ENCODE measurements at places on chromosomes 3 and 15.

GRCh38 chr3:177201700-177202397 lies 4.6 kb upstream of the TBL1XR1 start:
- peak; percentile 33 for DNase-seq

DNA sequence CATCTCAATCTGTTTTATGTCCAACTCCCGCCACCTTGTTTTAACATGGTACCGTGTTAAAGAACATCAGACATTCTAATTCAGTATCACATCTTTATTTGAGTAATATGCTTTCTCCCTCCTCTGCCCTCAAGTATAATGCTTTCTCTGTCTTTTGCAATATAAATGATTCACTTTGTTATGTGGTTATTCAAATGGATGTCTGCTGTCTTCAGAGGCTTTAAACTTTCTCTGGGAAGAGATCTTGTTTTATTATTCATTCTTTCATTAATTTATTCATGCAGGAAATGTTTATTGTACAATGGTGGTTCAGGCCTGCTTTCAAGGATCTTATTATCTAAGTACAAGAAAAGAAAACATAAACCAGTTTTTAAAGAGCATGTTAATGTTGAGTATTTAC lies 57.1 kb downstream of the RAP2B start:
- DNase-seq: no peak

DNA sequence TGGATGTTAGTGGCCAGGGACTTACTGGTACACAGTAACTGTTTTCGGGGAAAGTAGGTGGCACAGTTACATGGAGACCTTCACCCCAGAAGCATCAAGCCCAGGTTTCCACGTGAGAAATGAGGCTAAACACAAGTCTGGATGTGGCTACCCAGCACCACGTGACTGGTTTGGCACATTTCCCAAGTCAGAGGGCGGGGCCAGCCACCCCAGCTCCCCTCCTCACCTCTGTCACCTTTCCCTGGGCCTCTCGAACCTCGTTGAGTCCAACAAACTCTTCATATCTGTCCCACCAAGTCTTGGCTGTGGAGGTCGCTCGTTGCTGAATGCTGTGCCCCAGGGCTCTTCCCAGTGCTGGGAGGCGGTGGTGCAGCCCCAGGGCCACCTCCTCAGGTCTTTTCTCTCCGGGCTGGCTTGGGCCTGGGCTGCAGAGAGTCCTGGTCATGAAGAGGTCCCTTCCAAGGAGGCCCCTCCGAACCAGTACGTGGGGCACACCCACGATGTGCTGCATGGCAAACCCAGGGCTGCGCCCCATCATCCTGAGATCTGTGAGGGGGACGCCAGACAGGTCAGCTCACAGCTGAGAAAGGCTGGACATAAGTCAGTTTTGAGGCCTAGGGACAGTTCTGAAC lies 4.8 kb upstream of the PLXNB1 start:
- DNase-seq: no peak

- DNase-seq: no peak
Observed at GRCh38 chr3:134660046-134660441, 9.2 kb upstream of the KY start.

DNA sequence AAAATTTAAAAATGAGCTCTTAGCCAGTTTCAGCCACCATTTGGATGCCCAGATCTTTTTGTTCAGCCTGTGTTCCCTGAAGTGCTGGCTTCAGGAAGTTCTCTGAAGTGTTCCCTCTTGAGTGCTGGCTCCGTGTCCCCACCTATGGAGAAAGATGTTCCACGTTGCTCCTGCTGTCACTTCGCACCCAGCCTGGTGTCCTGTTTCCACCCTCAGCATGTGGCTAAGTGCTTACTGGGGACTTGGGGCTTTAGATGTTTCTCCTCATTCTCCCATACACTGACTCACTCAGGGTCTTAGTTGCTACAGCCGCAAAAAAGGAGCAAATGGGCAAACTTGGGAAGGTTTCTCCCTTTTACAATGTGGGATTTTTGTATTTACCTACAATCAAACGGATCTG lies 16.6 kb downstream of the CHCHD6 start:
- DNase-seq: no peak

DNA sequence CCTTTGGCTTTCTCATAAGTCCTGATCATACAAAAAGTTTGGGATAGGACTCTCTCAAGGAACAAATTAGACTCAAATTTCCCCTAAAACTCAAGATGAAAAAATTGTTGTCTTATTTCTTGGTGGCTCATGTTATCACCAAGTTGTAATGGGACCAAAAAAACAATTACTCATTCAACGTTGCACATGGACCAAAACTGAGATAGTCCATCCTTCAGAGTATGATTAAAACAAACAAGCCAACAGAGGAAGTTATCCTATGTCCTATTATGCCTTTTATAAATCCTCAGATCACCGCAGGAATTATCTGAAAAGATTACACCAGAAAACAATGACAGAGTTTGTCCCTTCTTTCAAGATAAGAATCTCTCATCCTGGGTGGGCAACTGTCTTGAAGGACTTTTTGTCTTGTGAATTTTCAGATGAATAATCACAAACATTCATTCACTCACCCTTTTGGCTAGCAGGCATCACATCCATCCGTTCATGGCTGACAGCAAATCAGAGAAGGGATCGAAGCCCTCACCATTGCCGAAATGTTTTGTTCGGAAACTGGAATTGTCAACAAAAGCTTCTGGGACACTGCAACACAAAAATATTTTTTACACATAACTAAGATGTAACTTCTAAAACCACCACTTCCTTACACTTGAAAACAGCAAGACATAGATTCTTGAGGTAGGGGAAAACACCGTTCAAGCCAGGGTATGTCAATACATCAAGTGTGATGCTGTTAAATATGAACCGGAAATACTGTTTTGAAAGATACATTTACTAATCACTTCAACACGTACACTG lies 90.4 kb downstream of the FOXP1 start:
- DNase-seq: peak; percentile 32

DNA sequence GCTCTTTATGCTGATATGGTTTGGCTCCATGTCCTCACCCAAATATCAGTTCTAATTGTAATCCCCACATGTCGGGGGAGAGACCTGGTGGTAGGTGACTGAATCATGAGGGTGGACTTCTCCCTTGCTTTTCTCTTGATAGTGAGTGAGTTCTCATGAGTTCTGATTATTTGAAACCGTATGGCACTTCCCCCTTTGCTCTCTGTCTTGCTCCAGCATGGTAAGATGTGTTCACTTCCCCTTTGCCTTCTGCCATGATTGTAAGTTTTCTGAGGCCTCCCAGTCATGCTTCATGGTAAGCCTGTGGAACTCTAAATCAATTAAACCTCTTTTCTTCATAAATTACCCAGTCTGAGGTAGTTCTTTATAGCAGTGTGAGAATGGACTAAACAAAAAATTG lies 107.6 kb downstream of the IMPG2 start:
- DNase-seq: no peak

DNA sequence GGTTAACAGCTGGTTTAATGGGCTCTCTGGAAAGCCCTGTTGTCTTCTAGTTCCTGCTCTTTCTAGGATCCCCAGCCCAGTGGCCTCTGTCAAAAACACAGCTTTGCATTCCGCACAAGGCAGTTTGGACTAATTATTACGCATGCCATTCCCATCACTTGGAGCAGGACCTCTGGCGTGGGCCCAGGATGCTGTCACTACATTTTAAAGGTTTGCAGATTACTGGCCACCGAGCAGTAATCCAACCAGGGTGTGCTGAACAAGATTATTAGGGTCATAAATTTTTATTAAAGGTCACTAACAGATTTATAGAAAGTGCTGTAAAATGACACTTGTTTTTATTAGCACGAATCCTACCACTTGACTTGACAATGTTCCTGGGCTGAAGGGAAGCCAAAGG lies 143.6 kb upstream of the SLC6A11 start:
- no peak for DNase-seq

DNA sequence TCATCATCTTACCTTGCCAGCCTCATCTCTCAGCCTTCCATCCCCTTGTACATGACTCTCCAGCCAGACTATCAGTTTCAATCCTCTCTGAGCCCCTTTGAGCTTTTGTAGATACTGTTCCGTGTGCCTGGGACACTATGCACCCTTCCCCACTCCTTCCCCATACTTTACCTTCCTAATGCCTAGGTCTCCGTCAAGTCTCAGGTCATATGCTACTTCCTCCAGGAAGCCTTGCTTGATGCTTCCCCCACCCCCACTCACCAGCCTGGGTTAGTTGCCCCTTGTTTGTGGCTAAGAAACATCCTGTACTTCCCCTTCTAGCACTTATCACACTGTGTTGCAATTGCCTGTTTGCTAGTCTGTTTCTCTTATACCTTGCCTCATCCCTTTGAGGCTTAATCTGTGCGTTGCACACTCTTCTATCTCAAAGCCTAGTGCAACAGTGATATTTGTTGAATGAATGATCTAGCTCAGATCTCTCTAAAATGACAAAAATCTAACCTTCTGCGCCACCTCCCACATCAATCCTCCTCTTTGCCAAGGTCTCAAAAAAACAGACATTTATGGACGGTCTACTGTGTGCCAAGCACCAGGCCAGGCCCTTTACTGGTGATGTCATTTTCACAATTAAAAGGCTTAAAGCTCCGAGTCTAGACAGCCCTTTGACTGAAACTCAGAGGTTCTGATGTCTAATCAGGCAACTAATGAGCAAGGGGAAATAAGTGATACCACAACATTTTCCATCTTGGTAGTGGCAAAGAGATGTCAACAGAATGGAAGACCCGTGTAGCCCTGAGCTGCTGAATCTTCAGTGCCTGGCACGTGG lies 6.5 kb upstream of the USP3 start:
- DNase-seq: peak; percentile 72

- no peak for DNase-seq
Observed at GRCh38 chr15:52749258-52749657, 40.9 kb downstream of the ONECUT1 start.

DNA sequence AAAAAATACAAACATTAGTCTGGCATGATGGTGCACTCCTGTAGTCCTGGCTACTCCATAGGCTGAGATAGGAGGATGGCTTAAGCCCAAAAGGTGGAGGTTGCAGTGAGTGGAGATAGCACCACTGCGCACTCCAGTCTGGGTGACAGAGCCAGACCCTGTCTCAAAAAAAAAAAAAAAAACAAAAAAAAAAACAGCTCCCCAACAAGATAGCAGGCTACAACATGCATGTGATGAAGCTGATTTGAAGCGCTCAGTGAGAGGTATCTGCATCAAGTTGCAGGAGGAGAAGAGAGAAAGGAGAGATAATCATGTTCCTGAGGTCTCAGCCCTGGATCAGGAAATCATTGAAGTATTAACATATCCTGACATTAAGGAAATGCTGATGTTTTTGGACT lies 608 bp upstream of the PPCDC start:
- DNase-seq: no peak

DNA sequence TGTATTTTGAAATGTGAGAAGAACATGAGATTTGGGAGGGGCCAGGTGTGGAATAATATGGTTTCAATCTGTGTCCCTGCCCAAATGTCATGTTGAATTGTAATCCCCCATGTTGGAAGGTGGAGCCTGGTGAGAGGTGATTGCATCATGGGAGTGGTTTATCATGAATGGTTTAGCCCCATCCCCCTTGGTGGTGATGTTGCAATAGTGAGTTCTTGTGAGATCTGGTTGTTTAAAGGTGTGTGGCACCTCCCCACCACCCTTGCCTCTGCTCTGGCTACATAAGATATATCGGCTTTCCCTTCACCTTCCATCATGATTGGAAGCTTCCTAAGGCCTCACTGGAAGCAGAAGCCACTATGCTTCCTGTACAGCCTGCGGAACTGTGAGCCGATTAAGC lies 23.9 kb upstream of the TMEM108 start:
- no peak for DNase-seq

GRCh38 chr3:93994056-93994455 lies 14.1 kb downstream of the ARL13B start:
- DNase-seq: no peak

GRCh38 chr3:53978386-53978785 lies 86.7 kb upstream of the SELENOK start:
- no peak for DNase-seq

- DNase-seq: no peak
Observed at GRCh38 chr3:148084931-148085330, 612.8 kb upstream of the AGTR1 start.

- DNase-seq: no peak
Observed at GRCh38 chr3:20043825-20044224, 3.6 kb downstream of the KAT2B start.

- DNase-seq: no peak
Observed at GRCh38 chr15:71543413-71543812, 266.9 kb upstream of the NR2E3 start.

- peak; percentile 46 for DNase-seq
Observed at GRCh38 chr3:13480340-13481318, 523 bp downstream of the HDAC11 start.

DNA sequence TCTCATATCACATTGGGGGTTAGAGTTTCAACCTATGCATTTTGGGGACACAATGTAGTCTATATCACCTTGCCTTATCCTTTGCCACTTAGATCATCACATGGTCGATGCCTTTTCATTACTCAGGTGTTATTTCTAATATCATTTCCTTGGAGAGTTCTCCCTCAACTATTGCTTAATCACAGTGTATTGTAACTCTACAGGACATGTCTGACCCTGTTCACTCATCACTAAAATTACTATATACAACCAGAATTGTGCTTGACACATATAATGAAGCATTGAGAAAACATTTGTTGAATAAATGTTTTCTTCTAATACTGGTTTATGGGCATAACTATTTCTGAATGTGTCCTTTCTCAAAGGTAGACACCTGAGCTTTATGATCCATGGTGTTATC lies 207.4 kb downstream of the EPHA6 start:
- DNase-seq: no peak

GRCh38 chr3:72143322-72143721 lies 358.4 kb upstream of the PROK2 start:
- no peak for DNase-seq

- no peak for DNase-seq
Observed at GRCh38 chr15:83250781-83251180, 33.7 kb downstream of the BNC1 start.

GRCh38 chr3:171225165-171225564 lies 198.6 kb upstream of the SLC2A2 start:
- no peak for DNase-seq

DNA sequence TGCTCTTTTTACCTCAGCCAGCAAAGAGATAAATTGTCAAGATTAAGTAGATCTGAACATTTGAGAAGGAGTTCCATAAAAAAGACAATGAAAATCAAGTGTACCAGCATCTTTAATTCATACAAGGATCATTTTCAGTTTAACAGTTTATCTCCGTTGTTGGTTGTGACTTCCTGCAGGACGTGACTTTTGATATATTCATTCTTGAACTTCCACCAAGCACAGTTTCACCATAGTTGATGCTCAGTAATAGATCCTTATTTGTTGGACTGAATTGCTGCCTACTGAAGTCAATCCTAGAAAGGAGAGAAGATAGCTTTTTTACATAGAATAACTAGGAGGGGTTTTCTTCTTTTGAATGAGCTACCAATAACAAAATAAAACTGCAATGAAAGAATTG lies 408.2 kb downstream of the LPP start:
- no peak for DNase-seq

GRCh38 chr3:129439226-129439816 lies 427 bp downstream of the MBD4 start:
- peak; percentile 36 for DNase-seq

GRCh38 chr3:81650187-81650586 lies 111.3 kb downstream of the GBE1 start:
- no peak for DNase-seq

- no peak for DNase-seq
Observed at GRCh38 chr15:76337059-76337695, 604 bp downstream of the ISL2 start.

Measured in effector CD4-positive, alpha-beta T cell (primary cell).